ENCODE measurements at places on chromosomes 13 and 19.

DNA sequence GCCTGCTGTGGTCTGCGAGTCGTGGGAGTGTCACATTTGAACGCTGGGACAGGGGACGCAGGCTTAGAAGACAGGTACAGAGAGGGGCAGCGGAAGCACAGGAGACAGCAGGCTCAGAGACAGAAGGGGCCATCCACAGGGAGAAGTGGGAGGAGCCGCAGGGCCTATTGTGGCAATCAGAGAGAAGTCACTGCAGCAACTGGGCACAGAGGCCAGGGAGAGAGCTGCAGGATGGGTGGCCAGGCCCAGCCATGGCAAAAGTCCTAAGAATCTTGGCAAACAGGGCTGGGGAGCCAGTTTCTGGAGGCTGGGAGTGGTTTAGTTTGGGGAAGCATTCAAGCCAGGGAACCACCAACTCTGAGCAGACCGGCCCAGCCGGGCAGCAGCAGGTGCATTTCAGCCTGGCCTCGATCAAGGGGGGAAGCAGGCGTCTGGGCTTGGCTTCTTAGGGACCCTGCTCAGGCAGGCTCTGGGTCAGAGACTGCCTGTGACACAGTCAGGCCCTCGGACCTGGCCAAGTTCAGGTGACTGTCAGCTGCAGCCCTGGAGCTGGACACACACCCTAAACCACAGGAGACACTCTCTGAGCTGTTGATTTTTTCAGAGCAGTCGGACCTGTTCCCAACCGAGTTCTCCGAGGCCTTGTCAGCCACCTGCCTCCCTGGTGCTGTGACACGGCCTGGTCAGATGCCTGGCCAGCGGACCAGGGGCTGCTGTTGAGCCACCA is 11.8 kb downstream of the SH3GL1 start:
- DNase-seq: no peak

- DNase-seq: no peak
Measured at GRCh38 chr13:56953965-56954364, 186.8 kb upstream of the PRR20A start.

- DNase-seq: no peak
Measured at GRCh38 chr13:64088491-64088890, 2672.8 kb upstream of the PCDH20 start.

GRCh38 chr13:79880818-79881217 is 399.9 kb downstream of the NDFIP2 start:
- no peak for DNase-seq

- DNase-seq: no peak
Measured at GRCh38 chr19:28218728-28219127, 994.2 kb downstream of the UQCRFS1 start.
